ENCODE measurements at places on chromosomes 3 and 15. TPM values are rescaled to one million over a fixed set of nuclear protein-coding genes. Genes with fewer than 3 reads are reported as not detected.

The TGM5 gene
- total RNA-seq = 3.1 TPM

DNA sequence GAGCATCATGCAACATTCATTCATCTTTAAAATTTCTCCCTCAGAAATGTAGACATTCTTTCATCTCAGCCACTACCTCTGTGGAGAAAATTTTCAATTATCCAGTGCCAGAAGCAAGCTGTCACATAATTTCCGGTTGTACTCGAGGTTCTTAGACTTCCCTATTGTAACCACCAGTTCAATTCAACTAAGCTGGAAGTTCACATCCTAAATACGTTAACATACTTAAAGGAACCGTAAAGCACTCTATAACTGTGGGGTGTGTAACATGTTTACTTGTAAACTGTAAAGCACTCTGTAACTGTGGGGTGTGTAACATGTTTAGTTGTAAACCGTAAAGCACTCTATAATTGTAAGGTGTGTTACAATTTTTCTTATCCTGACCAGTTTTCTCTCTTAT is 150.3 kb downstream of the PLCL2 start:
- no peak for DNase-seq
- H3K36me3 ChIP-seq = no peaks in the 10 kb centered on the region
- no peaks in the 10 kb centered on the region for H3K27me3 ChIP-seq
- H3K4me3 ChIP-seq = no peak overlapping the region
- no peaks in the 10 kb centered on the region for H3K4me1 ChIP-seq

GRCh38 chr3:141349711-141350110 is 18.6 kb upstream of the ZBTB38 start:
- no peaks in the 10 kb centered on the region for H3K36me3 ChIP-seq
- H3K4me3 ChIP-seq = no peak overlapping the region
- H3K27ac ChIP-seq = no peak overlapping the region
- H3K27me3 ChIP-seq = no peaks in the 10 kb centered on the region

The CATSPER2 gene
- total RNA-seq = 1.8 TPM

DNA sequence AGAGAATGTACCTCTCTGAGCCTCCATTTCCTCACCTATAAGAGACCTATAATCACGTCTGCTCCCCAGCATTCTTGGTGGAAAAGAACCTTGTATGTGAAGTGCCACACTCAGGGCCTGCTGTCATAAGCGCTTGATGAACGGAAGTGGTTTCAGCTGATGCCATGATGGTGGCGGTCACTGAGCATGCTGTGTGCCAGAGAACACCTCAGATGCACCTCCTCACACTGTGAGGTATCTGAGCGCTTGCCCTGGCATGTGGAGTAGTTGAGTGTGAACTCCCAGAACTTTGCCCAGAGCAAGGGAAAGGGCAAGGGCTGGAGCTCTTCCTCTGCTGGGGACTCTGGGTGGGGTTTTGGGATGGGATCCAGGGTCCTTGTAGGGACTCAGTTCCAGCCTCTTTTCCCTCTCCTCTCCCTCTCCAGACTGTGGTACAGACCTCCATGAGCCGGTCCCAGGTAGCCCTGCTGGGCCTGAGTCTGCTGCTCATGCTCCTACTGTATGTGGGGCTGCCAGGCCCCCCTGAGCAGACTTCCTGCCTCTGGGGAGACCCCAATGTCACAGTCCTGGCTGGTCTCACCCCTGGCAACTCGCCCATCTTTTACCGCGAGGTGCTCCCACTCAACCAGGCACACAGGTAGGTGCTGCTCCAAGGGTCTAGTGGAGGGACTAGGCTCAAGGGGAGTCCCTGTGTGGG is 2.7 kb downstream of the ABHD14A start:
- peaks cover 7% of the 10 kb centered on the region for H3K4me1 ChIP-seq
- H3K27ac ChIP-seq = peak overlapping the region; percentile 45
- DNase-seq = no peak
- H3K36me3 ChIP-seq = no peaks in the 10 kb centered on the region
- no peaks in the 10 kb centered on the region for H3K27me3 ChIP-seq

- no peaks in the 10 kb centered on the region for H3K4me1 ChIP-seq
- no peaks in the 10 kb centered on the region for H3K27me3 ChIP-seq
- no peak for DNase-seq
- no peak overlapping the region for H3K27ac ChIP-seq
- H3K4me3 ChIP-seq = no peak overlapping the region
Measured at GRCh38 chr3:50428007-50428633, 68.8 kb upstream of the TMEM115 start.

DNA sequence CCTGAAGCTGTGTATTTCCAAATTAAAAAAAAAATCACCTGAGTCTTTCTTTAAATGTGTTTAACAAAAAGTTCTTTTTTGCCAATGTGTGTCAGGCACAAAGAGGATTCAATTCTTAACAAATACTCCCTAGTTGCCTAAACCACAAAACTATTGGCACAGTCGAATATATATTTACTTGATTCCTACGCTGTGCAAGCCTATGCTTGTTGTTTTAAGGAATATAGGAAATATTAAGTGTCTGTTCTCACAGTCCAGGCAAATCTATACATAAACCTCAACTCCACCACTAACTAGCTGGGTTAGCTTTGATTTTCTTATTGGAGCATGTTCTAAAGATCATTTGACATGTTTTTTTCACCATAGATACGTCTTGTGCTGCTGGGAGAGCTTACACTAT is 571.0 kb downstream of the PYDC2 start:
- no peak overlapping the region for H3K27ac ChIP-seq
- H3K27me3 ChIP-seq = no peaks in the 10 kb centered on the region
- H3K36me3 ChIP-seq = no peaks in the 10 kb centered on the region
- no peak for DNase-seq
- no peaks in the 10 kb centered on the region for H3K4me1 ChIP-seq
- no peak overlapping the region for H3K4me3 ChIP-seq

DNA sequence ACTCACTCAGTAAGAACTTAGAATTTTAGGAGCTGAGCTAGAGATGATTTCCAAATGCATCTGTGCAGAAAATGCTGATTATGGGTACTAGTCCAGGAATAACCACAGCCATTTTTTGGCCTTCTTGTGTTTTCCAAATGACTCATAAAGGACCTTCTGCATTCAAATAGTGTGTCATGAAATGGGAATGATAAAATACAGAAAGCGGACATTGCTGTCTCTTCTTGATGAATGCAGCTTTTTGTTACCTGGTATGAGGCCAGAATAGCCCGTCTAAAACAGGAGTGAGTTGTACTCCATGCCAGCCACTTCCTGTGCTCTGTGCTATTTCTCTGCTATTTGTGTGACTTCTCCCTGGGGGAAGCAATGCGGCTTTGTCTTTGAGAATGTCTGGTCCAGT is 20.5 kb upstream of the FRMD5 start:
- H3K27me3 ChIP-seq = peaks cover 8% of the 10 kb centered on the region
- H3K4me1 ChIP-seq = no peaks in the 10 kb centered on the region
- no peaks in the 10 kb centered on the region for H3K36me3 ChIP-seq
- H3K27ac ChIP-seq = no peak overlapping the region

GRCh38 chr3:25454005-25454927 is 26.2 kb downstream of the RARB start:
- peak overlapping the region; percentile 10 for H3K4me3 ChIP-seq
- peak overlapping the region; percentile 78 for H3K27ac ChIP-seq
- H3K27me3 ChIP-seq = no peaks in the 10 kb centered on the region

DNA sequence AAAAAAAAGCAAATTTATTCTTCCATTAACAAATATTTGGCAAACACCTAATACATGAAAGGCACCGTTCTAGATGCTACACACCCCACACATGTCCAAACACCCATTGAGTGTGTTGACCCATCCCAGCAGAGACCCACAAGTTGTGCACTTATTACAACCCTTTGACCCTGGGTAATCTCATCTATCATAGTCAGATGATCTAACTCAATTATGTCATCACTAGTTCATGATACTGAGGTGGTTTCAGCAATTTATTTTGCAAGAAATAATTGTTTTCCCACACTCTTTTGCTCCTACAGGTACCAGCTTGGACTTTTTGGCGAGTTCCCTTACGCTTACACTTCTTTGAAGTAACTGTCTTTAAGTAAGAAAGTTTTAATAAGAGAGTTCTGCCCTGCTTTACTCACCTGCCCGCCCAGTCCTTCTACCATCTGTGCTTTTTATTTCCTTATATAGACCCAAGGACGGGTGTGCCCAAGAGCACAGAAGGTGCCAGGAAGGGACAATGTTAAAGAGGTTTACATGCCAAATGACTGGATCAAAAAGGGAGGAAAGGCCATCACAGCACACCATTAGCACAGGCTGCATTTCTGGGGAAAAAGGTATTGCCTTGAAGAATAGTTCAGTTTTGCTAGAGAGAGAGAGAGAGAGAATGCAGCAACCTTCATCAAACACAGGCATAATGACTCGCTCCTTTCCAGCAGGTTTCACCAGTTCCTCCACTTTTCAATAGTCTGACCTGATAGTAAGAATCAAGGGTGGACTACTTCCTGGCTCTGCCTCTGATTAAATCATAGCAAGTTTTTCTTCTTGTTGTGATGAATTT is 54.5 kb upstream of the ATP11B start:
- no peaks in the 10 kb centered on the region for H3K27me3 ChIP-seq
- no peaks in the 10 kb centered on the region for H3K4me1 ChIP-seq
- H3K36me3 ChIP-seq = no peaks in the 10 kb centered on the region
- H3K27ac ChIP-seq = no peak overlapping the region

The REC114 gene
- not detected for total RNA-seq

DNA sequence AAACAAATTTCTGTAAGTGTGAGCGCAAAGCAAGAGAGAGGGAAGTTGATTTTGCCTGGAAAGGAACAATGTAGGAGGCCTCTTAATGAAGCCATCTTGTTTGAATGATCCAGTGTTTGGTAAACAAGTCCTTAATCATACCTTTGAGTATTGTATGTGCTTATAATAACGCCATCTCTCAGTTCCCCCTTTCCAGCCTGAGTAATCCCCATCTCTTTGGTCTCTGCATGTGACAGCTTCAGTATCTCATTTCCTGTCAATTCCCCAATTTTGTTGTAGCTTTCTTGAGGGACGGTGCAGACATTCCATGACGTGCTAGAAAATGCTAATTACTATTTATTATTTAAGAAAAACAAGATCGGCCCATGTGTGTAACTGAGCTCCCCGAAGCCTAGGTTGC is 349.3 kb upstream of the NR2F2 start:
- no peak overlapping the region for H3K27ac ChIP-seq
- no peaks in the 10 kb centered on the region for H3K27me3 ChIP-seq
- DNase-seq = no peak
- H3K4me3 ChIP-seq = no peak overlapping the region
- no peaks in the 10 kb centered on the region for H3K4me1 ChIP-seq

DNA sequence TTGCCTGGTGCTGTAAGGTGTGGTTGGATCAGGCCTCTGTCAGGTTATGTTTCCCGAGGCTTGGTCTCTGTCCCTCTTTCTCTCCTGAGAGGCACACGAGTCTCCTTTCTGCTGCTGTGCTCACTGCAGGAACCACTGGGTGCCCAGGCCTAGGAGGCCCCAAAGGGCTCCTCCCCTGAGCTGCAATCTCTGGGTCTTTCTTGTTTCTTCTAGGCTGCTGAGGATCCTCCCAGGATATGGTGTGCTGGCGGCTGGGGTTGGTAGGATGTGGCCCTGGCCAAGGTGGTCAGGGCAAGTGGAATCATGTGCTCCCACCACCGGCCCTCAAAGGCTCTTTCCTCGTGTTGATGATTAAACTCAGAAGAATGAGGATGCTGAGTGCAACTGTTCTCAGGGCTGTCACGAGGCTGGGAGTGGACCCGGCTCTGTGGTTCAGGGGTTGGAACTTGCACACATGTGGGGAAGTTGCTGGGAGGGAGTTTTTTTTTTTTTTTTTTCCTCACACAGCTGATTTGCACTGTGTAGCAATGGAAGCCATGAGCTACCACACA is 43.6 kb upstream of the CTSH start:
- H3K4me1 ChIP-seq = no peaks in the 10 kb centered on the region
- H3K36me3 ChIP-seq = no peaks in the 10 kb centered on the region
- peak overlapping the region; percentile 85 for H3K27ac ChIP-seq
- H3K27me3 ChIP-seq = no peaks in the 10 kb centered on the region

- no peaks in the 10 kb centered on the region for H3K4me1 ChIP-seq
- DNase-seq = peak; percentile 19
- H3K36me3 ChIP-seq = no peaks in the 10 kb centered on the region
Measured at GRCh38 chr3:54822206-54822605, 105.7 kb downstream of the LRTM1 start.

DNA sequence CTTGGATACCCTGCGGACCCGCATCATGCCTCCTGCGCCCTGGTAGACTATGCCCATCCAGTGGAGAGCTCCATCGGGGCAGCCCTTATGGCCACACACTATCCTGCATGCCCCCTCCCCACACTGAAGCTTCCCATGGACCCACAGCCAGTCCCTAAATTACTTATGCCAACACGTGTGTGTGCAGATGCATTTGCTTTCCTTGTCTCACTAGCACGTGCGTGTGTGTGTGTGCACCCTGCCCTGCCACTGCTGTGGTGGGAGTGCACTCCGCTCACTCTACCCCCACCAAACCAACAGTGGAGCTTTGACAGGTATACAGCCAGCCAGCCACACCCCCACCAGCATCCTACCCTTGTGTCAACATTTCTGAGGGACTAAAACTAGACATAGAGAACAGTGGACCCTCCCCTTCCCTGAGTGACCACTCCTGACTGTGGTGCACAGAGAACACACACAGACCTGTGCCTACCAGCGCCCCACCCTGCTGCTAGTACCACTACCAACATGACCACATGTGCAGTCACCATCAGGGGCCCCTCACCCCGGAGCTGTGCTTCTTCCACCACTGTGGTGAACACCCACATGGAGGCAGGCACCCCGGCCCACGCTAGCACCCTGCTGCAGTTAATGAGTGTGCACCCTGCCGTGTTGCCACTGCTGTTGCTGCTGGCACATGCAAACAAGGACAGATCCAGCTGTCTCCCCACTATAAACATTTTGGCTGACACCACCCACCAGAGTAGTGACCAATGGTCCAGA is 310.8 kb downstream of the GABRB3 start:
- no peaks in the 10 kb centered on the region for H3K36me3 ChIP-seq
- H3K4me3 ChIP-seq = no peak overlapping the region
- DNase-seq = no peak
- H3K27ac ChIP-seq = no peak overlapping the region

- no peak for DNase-seq
- no peaks in the 10 kb centered on the region for H3K4me1 ChIP-seq
- H3K36me3 ChIP-seq = no peaks in the 10 kb centered on the region
- H3K27ac ChIP-seq = no peak overlapping the region
Measured at GRCh38 chr3:9820543-9820942, 10.5 kb downstream of the TTLL3 start.

DNA sequence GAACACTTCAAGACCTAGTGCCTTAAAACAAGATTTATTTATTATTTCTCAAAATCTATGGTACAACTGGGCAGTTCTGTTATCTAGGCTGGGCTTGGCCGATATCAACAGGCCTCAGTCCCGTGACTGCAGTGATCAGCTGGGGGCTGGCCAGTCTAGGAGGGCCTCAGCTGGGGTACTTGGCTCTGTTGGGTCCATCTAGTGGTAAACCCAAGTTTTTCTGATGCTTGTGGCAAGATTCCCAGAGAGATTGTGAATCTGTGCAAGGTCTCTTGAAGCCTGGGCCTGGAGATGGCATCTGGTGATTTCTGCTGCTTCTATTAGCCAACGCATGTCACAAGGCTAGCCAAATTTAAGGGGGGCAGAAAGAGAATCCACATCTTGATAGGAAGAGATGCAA is 482.4 kb upstream of the SGO1 start:
- H3K4me3 ChIP-seq = no peak overlapping the region
- no peaks in the 10 kb centered on the region for H3K36me3 ChIP-seq
- no peaks in the 10 kb centered on the region for H3K4me1 ChIP-seq
- no peak for DNase-seq
- H3K27me3 ChIP-seq = no peaks in the 10 kb centered on the region
- H3K27ac ChIP-seq = no peak overlapping the region

Measured in breast epithelium (tissue), 4 donors.